LHCN-M2 (cell line): ENCODE measurements at places on chromosomes 4 and X.

GRCh38 chrX:9340598-9341290 lies 124.1 kb upstream of the TBL1X start:
- peak; percentile 36 for DNase-seq

GRCh38 chr4:184364100-184364921 lies 110.0 kb downstream of the IRF2 start:
- DNase-seq: no peak

DNA sequence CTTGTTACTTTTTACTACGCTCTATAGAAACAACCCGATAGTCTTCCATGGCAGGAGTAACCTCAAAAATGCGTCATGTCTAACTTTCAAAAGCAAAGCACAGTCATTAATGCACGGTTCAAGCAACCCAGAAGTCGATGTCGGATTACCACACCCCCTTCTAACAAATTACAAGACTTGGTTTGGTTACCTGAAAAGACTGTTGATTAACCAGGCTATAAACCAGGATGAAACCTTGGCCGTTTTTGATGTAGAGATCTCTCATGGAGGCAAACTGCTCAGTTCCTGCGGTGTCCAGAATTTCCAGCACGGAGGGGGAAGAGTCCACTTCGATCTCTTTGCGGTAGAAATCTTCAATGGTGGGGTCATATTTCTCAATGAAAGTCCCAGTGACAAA lies 2.4 kb downstream of the RAP2C start:
- peak; percentile 24 for DNase-seq

DNA sequence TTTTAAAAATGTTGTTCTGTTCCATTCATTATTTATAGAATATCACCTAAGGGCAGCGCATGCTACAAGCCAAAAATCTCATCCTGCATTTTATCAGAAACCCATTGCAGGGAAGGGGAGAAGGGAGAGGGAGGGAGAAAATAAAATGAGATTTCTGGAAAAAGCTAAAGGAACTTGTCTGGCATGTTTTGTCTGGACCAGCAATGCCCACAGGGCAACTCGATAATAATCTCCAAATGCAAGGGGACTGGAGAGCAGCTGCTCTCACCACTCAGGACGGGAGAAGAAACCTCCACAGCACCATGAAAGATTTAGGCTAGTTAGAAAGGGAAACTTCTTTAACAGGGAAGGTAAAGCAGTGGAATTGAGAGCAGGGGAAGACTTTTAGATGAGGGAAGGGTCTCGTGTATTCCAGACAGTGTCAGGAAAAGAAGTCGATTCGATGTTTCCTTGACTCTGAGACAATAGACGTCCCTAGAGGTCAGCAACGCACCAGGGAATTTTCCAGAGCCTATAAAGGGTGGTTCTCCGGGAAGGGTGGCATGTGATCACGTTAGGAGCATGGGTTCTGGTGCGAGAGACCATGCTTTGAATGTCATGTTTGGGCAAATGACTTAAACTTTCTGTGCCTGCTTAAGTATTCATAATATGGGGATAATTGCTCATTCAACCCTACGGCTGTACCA lies 132.2 kb upstream of the NDP start:
- peak; percentile 10 for DNase-seq

DNA sequence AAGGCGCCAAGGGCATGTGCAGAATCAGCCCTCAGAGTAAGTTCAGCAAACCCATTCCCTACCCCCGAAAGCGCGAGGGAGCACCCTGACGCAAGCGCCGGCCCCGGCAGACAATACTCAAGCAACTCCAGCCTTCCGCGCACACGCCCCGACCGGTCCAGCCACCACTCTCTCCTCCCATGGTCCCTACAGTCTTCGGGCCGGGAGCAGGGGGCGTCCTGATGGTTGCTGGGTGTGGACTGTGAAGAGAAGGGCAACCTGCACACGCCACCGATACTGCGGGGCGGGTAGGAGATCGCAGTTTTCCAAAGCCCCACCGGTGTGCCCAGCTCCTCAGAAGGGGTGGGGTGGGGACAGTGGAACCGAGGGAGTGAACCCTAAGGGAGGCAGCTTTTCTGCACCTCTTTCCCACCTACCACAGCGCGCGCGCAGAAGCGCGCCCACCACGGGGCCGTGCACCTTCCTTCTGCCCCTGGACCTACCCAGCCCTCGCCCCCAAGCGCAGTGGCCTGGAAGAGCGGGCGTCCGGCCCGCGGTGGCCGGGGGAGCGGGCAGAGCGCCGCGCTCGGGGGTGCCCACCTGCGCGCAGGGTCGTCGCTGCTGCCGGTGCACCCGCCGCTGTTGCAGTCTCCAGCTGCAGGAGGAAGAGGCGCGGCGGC lies 650.2 kb upstream of the DIPK2B start:
- DNase-seq: peak; percentile 41

DNA sequence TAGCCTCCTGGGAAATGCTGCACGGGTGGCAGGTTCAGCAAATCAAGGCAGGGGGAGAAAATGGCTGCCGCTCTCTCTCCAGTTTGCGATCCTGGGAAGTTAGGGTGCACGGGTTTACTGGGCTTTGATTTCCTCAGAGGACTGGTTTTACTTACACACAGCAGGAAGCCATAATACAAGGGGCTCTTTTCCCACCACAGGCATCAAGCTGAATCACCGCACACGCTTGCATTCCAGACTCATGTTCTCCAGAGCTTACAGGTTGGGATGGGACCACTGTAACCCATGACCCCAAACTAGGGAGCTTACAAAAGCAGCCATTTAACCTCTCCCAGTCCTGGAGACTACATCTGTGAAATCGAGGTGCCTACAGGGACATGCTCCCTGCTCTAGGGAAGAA lies 159.8 kb downstream of the DHRSX start:
- DNase-seq: no peak

- no peak for DNase-seq
These were observed 489.8 kb upstream of the AMOT start for GRCh38 chrX:113330416-113330815.

DNA sequence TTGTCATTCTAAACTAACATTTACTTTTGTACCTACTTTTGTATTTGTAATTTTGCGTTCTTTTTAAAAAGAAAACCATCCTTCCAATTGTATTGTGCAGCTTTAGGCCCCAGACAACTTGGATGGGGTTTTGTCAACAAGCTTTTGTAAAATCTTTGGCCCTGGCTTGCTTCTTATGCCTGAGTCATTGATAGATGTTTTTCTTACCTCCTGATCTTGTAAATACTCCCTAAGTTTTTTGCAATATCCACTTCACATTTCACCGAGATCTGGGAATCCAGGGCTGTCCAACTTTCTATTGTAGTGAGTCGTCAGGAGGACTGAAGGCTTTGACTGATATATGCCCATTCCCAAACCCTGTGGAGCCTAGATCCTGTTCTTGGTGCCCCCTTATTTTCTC lies 126.9 kb upstream of the GUCY1A1 start:
- DNase-seq: no peak

DNA sequence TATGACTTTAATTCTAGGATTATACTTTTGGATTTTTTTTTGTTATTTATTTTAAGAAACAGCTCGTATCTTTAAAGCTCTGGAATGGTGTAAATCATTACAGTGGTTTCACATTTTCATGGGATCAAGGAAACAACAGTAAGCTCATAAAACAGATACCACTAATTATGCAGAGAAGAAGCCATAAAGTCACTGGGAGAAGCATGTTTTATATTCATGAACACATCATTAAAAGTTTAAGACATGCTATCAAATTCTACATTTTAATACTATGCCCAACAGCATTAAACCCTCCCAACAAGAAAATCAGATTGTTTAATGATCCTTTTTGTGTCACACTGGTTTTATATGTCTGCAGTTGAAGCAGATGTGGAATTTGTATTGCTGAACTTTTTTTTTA lies 149.9 kb downstream of the FBXO8 start:
- DNase-seq: no peak

GRCh38 chr4:183426507-183426906 lies 17.9 kb upstream of the CDKN2AIP start:
- no peak for DNase-seq

- no peak for DNase-seq
These were observed 50.0 kb upstream of the TRIM2 start for GRCh38 chr4:153154007-153154975.

DNA sequence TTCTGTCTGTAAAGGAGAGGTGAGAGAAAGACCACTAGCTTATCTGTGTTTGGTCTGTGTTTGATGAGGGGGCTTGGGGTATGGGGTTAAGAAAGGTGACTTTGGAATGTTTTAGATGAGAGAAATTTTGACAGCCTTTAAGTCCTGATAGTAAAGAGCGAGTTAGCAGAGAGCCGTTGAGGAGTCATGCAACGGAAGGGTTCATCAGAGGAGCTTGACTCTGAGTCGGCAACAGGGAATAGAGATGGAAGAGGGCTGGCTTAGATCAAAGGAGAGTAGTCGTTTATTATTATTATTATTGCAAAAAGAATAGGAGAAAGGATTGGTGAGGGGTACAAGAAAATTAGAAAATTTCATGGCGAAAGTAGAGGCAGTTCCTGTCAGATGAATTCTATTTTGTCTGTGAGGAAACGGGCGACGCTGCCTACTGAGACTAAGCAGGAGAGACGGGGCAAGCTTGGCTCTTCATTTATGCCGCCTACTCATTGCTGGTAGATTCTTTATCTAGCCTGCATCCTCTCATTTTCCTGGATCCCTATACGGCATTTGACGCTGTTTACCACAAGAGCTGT lies 473 bp upstream of the VAMP7 start:
- no peak for DNase-seq

DNA sequence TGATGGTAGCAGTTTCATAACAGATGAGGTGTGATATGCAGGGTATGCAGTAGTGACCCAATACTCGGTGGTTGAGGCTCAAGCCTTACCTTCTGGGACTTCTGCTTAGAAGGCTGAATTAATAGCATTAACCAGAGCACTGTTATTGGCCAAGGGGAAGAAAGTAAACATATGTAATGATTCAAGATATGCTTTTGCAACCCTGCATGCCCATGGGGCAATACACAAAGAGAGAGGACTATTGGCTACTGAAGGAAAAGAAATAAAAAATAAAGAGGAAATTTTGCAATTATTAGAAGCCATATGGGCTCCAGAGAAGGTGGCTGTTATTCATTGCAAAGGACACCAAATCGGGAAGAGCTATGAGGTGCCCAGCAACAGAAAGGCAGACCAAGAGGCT lies 8.7 kb downstream of the GAGE10 start:
- DNase-seq: no peak

DNA sequence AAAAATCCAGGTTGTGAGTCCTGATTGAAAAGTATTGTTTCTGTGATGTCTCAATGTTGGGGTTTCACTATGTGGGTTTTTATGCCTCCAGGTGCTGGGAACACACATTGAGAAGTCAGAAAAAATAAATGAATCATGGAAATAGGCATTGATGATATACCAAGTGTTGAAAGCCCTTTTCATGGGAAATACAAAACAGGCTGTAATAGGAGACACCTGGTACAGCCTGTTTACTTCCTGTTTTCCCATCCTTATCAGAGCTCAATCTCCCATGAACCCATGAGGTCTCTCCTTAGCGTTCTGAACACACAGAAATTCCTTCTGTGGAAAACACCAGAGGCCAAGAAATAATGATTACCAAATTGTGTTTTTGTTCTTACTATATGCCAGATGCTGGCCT lies 106.3 kb upstream of the BOD1L1 start:
- DNase-seq: no peak

- DNase-seq: no peak
These were observed 84.0 kb downstream of the PHKA2 start for GRCh38 chrX:18899796-18900380.

DNA sequence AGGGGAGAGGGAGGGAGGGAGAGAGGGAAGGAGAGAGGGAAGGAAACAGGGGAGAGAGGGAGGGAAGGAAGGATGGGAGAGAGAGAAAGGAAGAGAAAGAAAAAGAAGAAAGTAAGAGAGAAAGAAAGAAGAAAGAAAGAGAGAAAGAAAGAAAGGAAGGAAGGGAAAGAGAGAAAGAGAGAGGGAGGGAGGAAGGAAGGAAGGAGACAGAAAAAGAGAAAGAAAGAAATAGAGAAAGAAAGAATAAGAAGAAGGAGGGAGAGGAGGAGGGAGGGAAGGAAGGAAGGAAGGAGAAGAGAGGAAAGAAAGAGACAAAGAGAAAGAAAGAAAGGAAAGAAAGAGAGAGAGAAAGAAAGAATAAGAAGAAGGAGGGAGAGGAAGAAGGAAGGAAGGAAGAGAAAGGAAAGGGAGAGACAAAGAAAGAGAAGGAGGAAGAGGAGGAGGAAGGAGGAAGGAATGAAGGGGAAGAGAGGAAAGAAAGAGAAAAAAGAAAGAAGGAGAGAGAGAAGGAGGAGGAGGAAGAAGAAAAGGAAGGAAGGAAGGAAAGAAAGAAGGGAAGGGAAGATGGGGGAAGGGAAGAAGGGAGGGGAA lies 189.6 kb downstream of the PARM1 start:
- DNase-seq: no peak

DNA sequence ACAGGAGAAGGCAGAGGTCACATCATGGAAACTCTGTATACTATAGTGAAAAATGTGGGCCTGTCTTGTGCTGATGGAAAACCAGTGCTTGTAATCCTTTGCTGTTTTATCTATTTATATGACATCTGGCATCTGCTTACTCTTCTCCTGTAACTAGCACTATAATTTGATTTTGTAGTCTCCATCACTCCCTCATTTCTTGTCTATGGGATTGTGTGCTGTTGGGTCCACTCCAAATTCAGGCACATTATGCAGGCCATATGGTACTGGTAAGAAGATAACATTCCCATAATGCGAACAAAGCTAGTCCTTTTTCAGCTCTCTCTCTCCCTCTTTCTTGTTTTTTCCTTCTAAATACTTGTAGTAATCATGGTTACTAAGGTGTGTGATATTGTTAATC lies 581.2 kb upstream of the IGFBP7 start:
- no peak for DNase-seq

DNA sequence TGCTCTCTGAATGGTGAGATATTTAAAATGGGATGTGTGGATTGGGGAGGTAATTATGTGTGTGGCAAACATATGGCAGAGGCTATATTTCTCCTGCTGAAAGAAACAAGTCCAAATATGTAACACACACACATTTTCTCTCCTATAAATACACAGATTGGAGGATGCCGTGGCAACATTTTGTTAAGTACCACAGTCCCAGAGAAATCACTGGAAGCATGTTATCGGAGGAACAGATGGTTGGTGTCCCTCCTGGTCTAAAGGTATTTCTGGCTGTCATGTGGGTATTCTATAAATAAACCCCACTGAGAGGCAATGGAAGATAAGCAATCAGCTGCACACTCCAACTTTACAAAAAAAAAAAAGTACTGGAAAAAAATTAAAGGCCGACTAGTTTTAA lies 528.3 kb upstream of the BOD1L1 start:
- DNase-seq: no peak

GRCh38 chr4:35993606-35994005 lies 250.7 kb downstream of the ARAP2 start:
- DNase-seq: no peak

GRCh38 chr4:179671609-179672008 lies 2229.4 kb upstream of the AGA start:
- DNase-seq: no peak

DNA sequence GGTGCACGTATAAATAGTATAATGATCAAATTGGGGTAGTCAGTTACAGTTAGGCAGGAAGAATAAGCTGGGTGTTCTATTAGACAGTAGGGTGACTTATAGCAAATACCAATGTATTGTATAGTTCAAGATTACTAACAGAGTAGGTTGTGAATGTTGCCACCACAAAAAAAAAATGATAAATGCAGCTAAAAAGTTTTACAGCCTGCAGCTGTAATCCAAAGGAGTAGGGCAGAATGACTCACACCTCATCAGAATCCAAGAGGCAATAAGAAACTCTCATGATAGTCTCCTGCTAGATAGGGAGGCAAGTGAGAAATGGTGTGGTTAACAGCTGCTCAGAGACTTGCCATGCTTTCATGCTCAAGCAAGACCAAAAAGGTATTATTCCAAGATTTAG lies 19.6 kb upstream of the TCEAL4 start:
- peak; percentile 79 for DNase-seq

- peak; percentile 47 for DNase-seq
These were observed 464.5 kb downstream of the BCOR start for GRCh38 chrX:39633293-39633692.
